ENCODE measurements at places on chromosomes 4 and X. TPM values are rescaled to one million over a fixed set of nuclear protein-coding genes. Genes with fewer than 3 reads are reported as not detected.

EFNB1 gene
- total RNA-seq: 4.5 TPM

HERC5 gene
- total RNA-seq: 12.2 TPM

SPANXN3 gene
- not detected for total RNA-seq

EDNRA gene
- total RNA-seq: not detected

CD99L2 gene
- total RNA-seq: 9.1 TPM

BEX1 gene
- total RNA-seq: 0.84 TPM

FBXO8 gene
- 16.2 TPM for total RNA-seq

Measured in activated naive CD8-positive, alpha-beta T cell treated with anti-CD3 and anti-CD28 coated beads for 36 hours (primary cell).